ENCODE measurements at places on chromosomes 13 and 19. TPM values are rescaled to one million over a fixed set of nuclear protein-coding genes. Genes with fewer than 3 reads are reported as not detected.

Gene ELSPBP1
- total RNA-seq = not detected

Gene SPRY2
- total RNA-seq = 36.2 TPM

Gene NLRP11
- under 0.01 TPM for total RNA-seq

Gene CGB1
- not detected for total RNA-seq

Gene CEBPG
- total RNA-seq = 44.5 TPM

Gene TEX101
- not detected for total RNA-seq

Gene CKM
- total RNA-seq = not detected

Gene ZSCAN4
- total RNA-seq = not detected

Gene ATP8A2
- total RNA-seq = 77.0 TPM

Gene ZNF177
- total RNA-seq = 8.1 TPM

Gene RFX2
- total RNA-seq = 7.6 TPM

Gene SYMPK
- total RNA-seq = 19.6 TPM

Gene SHC2
- total RNA-seq = 21.0 TPM

Gene RFXAP
- 10.4 TPM for total RNA-seq

Gene THSD1
- total RNA-seq = 12.7 TPM

Gene ZNF556
- total RNA-seq = 0.46 TPM

Gene CDC16
- 62.7 TPM for total RNA-seq

Gene PSG4
- total RNA-seq = not detected

Gene RCBTB1
- total RNA-seq = 30.9 TPM

Gene ZNF813
- total RNA-seq = 5.5 TPM

Gene LILRA5
- total RNA-seq = 0.92 TPM

Data from diencephalon (tissue), 1 donor.